ENCODE measurements at places on chromosomes 1 and 21.

GRCh38 chr21:43743947-43744346 lies 25.0 kb downstream of the PDXK start:
- DNase-seq, result no peak

DNA sequence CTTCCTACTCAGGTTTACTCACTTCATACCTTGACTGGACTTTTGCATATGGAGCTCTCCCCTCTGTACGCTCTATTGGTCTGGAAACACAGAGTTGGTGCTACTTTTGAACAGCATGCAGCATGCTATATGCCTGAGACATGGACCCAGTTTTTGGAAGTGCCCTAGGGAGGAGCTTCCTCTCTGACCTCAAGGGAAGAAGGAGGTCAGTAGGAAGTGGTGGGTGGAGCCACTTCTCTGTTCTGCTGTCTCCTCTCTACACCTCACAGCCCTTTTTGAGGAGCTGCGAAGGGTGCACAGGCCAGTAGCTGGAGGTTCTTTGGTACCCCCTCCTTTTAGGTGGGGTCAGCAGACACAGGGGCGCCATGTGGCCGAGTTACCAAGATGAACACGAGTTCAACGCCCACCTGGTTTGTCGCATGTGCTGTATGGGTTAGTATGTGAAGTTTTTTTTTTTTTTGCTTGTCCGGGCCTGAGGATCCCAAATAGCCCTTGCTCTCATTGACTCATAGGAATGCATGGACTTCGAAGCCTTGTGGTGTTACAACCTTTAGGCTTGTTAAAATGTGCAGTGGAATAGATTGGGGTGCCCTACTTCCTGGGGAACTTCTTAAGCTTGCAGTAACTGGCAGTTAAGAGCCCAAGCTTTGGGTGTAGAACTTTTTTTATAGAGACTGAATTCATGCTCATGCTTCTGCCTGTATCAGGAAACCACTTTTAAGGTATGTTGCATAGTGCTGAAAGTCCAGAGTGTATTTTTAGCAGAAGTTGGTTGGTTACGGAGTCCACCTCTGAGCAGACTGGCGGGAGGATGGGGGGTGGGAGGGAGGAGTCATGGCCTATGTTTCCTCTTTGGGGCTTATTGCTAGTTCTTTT lies 10.7 kb downstream of the MACF1 start:
- DNase-seq, result no peak

GRCh38 chr1:18707696-18708257 lies 77.1 kb downstream of the PAX7 start:
- no peak for DNase-seq

GRCh38 chr1:186474208-186474607 lies 13.3 kb upstream of the PDC start:
- no peak for DNase-seq

DNA sequence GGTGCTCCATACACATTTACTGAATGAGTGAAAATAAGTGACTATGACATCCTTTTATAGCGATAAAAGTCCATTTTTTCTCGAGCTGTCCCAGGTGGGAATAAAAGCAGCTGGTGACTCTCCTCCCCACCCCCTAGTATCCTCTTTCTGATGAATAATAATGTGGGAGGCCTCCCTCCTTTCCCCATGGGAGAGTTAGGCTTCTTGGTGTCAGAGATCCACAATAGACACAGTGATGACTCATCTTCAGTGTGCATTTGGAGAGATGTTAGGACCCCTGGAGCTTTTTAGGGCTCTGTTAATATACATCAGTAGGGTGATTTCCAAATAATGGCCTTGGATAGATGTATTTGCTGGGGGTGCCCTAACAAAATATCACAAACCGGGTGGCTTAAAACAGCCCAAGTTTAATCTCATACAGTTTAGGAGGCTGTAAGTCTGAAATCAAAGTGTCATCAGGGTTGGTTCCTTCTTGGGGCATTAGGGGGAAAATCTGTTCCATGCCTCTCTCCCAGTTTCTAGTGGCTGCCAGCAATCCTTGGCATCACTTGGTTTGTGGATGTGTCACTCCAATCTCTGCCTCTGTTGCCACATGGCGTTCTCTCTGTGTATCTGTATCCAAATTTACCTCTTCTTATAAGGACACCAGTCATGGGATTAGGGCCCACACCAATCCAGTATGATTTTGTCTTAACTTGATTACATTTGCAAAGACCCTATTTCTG lies 4.4 kb upstream of the PHC2 start:
- no peak for DNase-seq

GRCh38 chr1:79325126-79325525 lies 318.6 kb upstream of the ADGRL4 start:
- DNase-seq, result no peak

DNA sequence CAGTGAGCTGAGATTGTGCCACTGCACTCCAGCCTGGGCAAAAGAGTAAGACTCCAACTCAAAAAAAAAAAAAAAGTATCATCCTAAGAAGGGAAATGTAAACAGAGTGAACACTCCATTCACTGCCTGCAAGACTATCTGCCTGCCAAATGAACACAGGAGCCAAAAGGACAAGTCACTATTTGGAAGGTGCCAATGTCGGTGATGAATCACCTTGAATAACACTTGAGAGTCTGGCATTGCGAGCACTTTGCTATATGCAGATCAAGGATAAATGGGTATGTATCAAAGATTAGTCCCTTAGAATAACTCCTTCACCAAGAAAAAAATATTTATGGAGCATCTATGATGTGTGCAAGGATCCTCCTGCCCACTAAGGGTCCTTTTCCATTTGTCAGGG lies 6.6 kb downstream of the UBR4 start:
- DNase-seq, result no peak

DNA sequence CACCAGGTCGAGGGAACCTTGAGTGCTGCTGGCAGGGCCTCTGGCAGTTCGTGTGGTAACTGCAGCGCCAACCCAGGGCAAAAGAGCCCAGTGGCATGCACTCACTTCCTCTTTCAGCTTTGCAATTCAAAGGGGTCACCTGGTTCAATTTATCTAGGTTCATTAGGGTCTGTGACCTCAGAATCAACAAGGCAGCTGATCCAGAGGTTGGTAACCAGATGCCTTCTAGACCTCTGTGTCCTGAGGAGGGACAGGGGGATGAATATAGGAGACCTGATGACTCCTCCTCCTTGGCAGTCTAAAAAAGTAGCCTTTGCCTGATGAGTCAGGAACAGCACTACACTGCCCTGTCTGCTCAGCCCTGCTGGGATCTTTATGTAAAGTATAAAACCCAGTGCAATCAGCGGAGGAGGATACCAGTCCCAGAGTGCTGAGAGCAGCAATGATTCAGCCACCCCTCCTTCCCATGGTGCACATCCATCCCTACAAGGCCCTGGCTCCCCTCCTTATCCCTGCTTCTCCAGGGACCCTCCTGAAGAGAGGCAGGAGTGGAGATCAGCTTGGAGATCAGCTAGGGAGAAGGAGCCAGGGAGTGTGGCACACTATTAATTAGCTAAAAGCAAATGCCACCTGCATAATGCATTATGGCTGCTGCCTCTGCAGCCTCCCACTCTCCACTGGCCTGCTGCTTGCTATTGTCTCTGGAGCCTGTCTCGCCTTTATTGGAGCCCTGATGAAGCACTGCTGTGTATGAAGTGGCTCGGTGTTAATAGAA lies 11.2 kb upstream of the FMOD start:
- DNase-seq, result no peak

- DNase-seq, result no peak
Observed at GRCh38 chr1:57835620-57836019, 411.8 kb upstream of the DAB1 start.
